ENCODE measurements at places on chromosomes 6 and 20.

- DNase-seq = no peak
Measured at GRCh38 chr6:131042664-131043063, 20.4 kb downstream of the EPB41L2 start.

- DNase-seq = no peak
Measured at GRCh38 chr6:4698901-4699659, 77.1 kb upstream of the CDYL start.

GRCh38 chr6:68873236-68873635, 238.2 kb downstream of the ADGRB3 start:
- DNase-seq = no peak

DNA sequence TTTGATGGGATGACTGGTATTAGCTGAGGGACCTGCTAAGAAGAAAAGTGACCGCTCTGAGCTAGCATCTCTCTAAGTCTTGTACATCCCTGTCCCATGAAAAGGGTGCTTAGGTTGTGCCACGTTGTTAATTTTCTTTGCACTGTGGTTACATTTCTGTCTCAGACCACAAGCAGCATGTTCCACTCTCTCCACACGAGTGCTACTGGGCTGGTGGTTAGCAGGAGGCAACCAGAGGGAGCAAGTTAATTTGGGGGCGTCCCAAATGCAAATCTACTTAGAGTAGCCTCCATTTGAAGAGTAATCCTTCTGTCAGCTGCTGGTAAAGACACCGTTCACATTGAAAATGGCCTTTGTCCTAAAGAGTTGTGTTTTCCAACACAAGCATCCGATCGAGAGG, 3.4 kb upstream of the SCML4 start:
- no peak for DNase-seq

- DNase-seq = no peak
Measured at GRCh38 chr20:63417097-63417737, 55.2 kb downstream of the KCNQ2 start.

DNA sequence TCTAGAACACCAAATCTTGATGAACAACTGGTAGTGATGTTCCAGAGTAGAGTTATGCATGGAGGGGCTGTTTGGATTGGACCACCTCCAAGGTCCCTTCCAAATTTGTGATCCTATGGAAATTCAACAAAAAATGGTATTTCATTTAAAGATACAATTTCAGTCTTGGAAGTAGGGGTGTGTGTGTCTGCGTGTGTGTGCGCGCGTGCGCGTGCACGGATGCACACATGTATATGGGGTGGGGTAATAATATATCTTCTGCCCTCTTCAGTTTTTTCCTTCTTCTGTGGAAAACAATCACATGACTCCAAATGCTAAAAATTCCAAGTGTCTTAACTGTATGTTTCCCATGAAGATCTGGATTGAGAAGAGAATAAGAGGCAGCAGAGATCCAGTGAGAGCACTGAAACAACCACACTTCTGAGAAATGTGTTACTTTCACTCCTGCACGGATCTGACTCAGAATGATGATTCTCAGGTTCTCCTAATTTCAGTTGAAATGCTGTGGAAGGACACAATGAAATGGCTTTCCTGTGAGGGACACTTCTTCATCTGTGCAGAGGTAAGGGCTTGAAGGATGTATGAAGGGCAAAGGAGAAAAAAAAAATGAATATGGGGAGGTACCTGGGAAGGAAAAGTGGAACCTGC, 10.6 kb upstream of the IL17F start:
- no peak for DNase-seq

DNA sequence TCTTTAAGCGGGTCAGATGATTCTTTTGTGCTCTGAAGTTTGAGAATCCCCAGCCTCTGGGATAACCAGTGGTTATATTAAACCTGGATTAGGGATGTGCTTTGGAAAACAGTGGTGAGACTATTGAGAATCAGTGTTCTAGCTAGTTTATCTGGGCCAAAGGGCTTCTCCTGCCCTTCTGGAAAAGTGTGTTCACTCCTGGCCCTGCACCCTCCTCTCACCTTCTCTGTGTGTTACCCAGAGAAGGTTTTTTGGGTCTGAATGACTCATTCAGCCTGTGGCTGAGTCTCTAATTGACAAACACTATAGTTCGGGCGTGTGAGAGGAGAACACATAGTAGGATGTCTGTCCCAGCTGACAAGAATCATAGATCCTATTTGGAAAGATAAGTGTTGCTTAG, 66.7 kb downstream of the LRRC1 start:
- DNase-seq = no peak

DNA sequence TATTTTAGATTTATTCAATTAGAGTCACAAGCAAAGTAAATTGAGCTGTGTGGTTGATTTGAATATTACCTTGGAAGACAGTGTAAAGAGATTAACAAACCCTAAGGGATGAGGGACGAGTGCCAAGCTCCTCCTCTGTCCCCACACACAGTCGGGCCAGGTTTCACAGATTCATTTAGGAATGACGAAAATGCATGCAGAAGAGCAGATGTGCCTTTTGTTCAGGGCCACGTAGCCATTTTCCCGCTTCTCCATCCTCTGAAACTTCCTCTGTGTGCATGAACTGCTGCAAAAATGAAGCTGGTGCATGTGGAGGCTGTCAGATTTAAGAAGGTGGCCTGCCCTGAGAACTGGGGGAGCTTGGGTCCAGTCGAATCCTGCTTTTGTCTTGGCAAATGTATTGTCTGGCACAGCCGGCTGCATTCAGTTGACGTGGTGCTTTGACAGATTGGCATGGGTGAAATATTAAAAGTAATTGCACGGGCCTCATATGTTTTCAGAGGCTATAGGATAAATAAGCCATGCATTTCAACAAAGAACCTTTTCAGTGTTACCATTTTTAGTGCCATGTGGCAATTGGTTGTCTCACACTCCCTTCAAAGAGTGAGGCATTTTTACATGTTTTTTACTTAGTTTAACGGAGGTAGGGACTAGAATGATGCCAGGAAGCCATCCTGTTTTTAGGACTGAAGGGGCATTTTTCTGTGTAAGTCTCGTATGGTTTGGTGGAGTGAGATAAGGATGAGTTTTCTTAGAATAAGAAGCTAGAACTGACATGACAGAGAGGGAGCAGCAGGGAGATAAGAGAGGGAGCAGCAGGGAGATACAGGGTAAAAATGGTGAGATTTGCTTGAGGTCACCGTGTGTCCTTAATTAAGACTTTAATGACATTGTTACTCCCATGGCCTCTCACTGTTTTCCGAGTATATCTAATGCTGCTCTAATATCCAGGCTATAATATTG, 361.1 kb downstream of the NRN1 start:
- DNase-seq = no peak

DNA sequence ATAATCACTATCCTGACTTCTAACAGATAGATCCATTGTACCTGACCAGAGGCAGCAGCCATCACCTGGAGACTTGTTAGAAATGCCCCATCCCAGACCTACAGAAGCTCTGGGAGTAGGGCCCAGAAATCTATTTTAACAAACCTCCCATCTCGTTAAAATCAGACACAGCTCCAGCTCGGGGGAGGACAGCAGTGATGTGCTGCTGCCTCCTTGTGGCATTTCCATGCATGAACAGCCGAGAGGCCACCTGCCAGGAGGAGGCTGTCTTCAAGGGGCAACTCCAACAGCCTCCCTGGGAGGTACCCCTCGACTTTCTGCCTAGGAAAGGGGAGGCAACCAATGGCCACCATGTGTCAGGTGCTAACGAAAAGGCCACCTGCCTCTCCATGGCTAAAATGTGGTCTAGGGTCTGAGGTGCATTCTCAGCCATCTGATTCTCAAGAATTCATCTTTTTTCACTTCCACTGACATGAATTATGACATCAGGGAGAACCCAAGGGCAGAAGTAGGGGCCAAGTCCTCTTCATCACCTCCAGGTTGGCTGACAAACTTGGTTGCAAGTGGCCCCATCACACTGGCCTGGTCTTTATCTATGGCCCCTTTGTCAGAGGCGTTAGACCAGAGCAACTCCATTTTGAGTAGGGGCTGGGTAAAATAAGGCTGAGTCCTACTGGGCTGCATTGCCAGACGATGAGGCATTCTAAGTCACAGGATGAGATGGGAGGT, 12.2 kb upstream of the KCNK15 start:
- DNase-seq = peak; percentile 55

DNA sequence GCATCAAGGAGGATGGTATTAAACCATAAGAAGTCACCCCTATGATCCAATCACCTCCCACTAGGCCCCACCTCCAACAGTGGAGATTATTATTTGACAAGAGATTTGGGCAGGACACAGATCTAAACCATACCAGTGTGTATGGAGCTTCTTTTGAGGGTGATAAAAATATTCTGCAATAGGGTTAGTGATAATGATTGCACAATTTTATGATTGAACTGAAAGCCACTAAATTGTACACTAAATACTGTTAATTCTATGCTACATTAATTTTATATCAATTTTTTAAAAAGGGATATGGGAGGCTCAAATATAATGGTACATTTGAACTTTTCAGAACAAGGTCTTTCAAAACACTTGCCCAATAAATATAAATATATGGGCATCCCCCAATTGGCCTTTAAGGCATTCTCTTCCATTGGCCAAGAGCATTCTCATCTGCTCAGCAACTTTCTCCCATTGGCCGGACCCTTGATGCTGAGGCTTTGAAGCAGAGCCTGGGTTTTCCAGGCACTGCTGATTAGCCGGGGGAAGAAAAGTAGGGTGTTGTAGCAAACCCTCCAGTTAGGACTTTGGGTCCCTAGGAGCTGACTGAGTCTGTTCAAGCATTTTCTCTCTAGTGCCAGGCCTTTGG, 209.9 kb downstream of the LRFN2 start:
- DNase-seq = no peak

DNA sequence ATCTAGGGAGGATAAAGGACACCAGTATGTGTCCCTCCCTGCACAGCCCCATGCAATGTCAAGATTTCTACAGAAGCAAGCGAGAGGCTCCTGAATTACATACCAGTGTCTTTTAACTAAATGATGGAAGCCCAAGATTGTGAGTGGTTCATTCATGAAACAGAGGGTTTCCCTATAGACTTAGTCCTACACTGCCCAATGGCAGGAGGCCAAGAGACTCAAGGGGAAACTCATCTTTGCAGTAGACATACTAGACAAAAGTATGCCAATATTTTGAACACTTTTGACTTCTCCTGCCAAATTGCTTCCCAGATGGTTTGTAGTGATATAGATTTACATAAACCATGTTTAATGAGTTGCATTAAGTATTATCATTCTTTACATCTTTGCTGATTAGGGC, 557.2 kb upstream of the JAG1 start:
- DNase-seq = no peak

GRCh38 chr20:20455926-20456325, 88.0 kb downstream of the INSM1 start:
- DNase-seq = no peak

DNA sequence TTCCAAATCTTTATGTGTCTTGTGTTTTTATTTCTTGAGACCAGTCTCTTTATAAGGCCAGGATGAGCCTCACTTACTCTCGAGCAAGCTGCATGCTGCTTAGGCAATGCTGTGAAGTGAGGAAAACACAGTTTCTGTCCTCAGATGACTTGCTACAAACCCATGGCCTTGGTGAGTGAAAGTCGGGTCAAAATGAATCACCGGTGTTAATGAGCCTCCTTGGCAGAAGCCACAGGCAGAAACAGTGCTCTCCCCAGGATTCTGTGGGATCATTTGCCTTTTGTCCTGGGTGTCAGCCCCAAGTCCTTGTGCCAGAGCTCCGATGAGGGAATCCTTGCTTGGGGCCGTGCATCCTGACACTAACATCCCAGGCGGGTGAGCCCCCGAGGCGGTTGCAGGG, 482.5 kb downstream of the QKI start:
- no peak for DNase-seq

DNA sequence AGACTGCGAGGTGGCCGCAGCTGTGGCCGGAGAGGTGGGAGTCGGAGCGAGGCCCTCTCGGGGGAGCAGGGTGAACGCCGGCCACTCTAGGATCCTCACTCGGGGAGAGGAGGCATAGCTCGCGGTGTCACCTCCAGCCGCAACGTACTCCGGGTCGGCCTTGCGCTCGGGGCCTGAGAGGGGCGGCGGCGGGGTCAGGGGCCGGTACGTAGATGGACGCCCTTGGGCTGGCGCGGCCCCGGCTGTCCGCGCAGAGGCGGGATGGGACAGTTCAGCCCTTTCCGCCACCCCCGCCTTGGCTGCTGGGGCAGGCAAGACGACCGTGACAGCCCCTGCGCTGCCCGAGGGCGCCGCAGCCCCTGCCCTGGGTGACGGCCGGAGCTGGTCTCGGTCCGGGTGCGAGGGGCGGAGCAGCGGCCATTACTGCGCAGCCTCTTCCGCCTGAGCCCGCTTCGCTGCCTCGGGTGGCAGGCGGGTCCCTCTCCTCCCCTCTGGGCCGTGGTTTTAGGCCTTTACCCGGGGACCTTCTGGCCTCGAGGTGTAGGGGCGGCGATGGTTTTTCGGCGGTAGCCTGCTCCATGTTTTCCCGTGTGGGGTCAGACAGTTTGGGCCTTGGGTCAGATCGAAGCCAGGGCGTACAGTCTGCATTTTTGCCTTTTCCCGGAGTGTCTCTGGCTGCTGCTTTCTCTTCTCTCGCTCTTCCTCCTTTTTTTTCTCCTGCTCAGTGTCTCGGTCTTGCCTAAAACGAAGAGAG, 405 bp downstream of the RNF146 start:
- peak; percentile 56 for DNase-seq

GRCh38 chr6:143647732-143648131, 30.0 kb upstream of the PHACTR2 start:
- no peak for DNase-seq

GRCh38 chr6:118530942-118531341, 17.2 kb upstream of the PLN start:
- no peak for DNase-seq

DNA sequence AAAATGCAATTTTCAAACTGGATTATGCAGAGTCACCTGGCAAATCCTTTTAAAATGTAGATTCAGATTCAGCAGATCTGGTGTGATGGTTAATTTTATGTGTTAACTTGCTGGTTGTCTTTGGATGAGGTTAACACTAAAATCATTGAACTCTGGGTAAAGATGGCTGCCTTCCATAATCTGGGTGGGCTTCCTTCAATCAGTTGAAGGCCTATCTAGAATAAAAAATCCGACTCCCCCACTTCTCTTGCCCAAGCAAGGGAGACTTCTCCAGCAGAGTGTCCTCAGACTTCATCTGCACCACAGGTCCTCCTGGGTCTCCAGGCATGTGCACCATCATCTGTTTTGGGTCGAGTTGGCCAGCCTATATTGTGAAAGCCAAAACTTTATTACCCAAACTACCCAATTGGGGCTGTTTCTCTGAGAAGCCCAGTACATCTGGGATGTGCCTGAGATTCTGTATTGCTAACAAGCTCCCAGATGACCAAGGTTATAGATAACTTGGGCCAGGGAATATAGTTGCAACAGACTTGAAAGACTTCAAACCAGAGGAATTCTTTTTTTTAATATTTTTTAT, 1.6 kb upstream of the SLC17A5 start:
- no peak for DNase-seq
